ENCODE measurements at places on chromosomes 2 and 18.

DNA sequence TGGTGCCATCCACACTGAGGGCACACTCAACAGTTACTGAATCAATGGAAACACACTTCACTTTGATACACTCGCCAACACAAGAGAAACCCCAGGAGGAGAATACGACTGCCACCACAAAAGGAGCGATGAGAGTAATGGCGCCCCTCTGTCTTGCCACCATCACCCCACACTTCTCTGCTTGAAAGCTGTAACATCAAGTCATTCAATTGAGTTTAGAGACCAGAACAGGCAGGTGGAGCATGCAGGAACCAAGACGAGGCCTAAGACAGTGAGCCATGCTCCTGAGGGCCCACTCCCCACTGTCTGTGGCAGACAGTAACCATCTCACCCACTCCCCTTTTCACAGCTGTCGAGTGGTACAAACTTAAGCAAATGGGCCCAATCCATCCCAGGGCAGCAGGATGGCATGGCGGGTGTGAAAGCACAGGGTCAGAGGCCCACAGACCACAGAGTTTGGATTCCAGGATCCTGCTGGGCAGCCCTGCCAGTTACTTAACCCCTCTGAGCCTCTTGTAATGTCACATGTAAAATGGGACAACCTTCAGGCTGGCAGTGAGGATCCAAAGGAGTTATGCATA, 101.9 kb downstream of the TNS1 start:
- no peak for DNase-seq

DNA sequence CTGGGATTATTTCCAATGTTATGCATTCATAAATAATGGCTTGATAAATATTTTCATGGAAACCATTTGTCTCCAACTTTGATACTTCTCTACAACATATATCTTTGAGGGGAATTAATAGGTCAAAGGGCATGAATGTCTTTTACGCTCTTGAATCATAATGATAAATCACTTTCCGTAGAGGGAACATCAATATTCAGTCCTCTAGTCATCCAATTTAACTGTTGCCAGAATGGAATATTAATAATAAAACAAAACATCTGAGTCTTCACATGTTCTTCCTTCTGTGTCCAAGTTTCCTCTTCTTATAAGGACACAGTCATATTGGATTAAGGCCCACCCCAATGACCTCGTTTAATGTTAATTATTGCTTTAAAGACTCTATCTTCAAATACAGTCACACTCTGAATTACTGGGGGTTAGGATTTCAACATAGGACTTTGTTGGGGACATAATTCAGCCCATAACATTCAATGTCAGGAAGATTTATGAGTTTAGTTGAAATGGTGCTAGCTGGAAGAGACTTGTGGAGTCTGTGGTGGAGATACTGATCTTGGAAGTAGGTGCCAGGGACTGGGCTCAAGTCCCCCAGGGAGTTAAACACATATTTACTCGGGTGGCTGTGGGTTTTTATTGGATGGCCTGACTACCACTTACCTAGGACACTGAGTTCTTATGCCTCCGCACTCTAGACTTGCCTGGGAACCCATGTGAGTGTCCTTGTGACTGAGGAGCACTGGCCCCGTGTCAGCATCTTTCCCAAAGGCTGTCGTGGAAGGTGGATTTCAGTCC, 85.0 kb upstream of the SEC11C start:
- DNase-seq = no peak

GRCh38 chr2:236172255-236173035, 4.3 kb upstream of the GBX2 start:
- DNase-seq = no peak

DNA sequence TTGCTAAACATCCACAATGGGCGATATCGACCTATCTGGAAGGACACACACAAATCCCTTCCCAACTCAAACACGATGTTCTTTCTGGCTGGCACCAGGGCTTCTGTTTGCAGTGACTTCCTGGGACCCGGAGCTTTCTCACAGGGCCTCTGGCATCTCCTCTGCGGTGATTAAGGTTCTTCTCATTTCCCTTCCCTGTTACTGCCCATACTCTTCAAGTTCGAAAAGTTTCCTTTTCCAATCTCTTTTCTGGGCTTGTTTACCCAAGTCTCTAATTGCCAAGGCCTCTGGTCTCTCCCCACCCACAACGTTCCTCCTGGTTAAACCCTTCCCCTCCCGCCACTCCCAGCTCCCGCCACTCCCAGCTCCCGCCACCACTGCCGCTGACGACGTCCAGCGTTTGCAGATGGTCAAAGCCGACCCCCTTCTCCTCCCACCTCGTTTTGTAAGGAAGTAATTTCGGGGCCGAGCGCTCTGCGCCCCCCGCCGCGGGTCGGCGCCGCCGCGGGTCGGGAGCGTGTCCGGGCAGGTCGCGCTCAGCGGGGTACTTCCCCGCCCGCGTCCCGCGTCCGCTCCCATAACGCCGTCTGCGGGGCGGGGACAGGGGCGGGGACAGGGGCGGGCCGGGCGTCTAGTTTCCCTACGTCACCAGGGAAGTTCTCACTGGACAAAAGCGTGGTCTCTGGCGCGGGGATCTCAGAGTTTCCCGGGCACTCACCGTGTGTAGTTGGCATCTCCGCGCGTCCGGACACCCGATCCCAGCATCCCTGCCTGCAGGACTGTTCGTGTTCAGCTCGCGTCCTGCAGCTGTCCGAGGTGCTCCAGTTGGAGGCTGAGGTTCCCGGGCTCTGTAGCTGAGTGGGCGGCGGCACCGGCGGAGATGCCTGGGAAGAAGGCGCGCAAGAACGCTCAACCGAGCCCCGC, at the start of gene PMAIP1:
Gene PMAIP1, plus strand, starts transcription at position 699 of the 924 bp plus-strand sequence. Its CDS starts 182 bp downstream, at position 881.
- DNase-seq = peak; percentile 93

GRCh38 chr2:46382331-46383112, 85.3 kb downstream of the EPAS1 start:
- DNase-seq = no peak

GRCh38 chr2:109409321-109410038, 204.3 kb downstream of the SEPTIN10 start:
- no peak for DNase-seq

- DNase-seq = no peak
Measured at GRCh38 chr2:83689402-83689801, 769.7 kb downstream of the SUCLG1 start.

GRCh38 chr2:172021074-172021931, 21.6 kb downstream of the METAP1D start:
- no peak for DNase-seq

GRCh38 chr18:48773821-48774220, 176.9 kb downstream of the SMAD7 start:
- DNase-seq = no peak

DNA sequence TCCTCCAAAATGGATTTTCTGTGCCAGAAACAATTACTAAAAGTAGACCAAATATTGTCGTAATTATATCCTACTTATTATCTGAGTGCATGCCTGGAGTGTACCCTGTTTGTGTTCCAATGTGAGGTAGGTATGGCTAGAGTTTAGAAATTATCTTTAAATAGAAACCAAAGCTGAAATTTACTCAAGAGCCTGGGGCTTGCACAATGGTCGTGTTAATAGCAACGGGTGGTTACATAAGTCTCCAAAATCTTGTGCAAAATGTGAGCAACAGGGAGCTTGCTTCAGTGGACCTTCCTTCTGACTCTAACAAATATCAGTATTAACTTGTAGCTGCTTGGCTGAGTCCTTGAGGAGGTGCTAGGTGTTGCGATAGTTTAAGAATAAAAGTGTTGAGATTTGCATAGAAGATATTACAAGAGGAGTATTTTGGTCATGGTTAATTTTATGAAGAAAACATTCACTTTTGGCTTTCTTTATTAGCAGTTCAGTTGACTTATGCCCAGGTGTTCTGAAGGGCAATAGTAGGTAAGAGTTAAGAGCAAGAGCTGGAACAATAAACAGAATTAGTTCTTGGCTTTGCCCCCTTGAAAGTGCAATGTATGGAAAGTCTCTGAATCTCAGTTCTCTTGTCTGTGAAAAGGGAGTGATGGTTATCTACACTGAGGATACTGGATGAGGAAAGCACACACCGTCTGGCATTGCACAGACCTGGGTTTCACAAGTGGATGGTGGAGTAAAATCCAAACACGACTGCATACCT, 4.6 kb downstream of the CXCR4 start:
- DNase-seq = no peak

DNA sequence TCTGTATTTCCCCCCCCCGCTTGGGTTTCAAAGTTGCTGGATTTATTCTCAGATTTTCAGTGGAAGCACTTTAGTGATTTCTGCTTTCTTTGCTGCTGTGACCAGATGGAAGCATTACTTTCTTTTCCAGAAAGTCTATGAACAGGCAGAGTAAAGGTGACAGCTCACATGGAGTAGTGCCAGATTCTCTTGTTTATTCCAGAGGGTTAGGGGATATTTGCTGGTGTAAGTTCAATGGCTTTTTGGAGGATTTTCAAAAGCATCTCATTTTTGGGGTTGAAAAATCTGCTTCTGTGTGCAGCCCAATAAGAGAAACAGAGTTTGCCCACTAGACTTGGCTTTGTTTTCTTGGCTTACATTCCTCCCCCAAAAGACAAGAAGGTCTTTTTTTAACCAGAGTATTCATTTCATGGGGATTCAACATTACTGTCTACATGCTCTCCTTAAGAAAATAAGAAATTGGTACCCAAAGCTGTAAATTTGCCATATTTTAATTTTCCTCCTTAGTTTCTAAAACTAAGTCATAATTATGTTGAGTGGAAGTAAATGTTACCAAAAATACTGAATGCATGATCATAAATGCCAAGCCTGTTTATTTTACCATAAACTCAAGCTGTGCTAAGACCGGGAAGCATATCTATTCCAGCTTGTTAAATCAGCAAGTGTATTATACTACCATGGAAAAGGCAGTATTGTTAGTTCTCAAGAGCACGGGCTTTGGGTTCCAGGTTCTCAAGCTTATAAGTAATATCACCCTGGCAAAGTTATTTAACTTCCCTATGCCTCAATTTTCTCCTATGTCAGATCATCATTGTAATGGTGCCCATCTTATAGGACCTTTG, 557.2 kb downstream of the CPS1 start:
- no peak for DNase-seq

Measured in NCI-H1092 treated with DMSO at 0.1 percent for 48 hours (cell line).